ENCODE measurements at places on chromosomes 5 and 9. TPM values are rescaled to one million over a fixed set of nuclear protein-coding genes. Genes with fewer than 3 reads are reported as not detected.

Gene TAF7
- 52.5 TPM for total RNA-seq

GRCh38 chr9:82940376-82940775 lies 122.6 kb downstream of the RASEF start:
- DNase-seq, result no peak

GRCh38 chr5:82023644-82024043 lies 51.8 kb downstream of the ATG10 start:
- no peak for DNase-seq

Gene IL5
- 7.2 TPM for total RNA-seq

Gene MYOT
- total RNA-seq, result not detected

Gene LHX3
- total RNA-seq, result 0.12 TPM

GRCh38 chr5:31244921-31245320 lies 51.4 kb downstream of the CDH6 start:
- no peak for DNase-seq

DNA sequence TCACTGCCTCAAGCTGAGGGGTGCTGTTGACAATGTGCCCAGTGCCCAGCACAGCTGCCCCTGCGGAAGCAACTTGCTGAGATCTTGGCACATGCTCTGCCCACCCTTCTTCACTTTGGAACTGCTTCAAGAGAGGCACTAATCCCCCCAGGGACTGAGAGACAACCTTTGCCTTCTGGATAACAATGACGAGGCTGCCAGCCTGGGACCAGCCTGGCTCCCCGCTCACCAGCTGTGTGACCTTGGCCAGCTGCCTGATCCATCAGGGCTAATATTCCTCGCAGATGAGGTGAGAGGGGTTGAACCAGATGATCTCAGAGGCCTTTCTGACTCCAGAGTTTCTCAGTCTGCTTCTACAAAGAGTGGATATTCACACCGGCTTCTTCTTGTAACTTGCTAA lies 81.0 kb downstream of the SHB start:
- no peak for DNase-seq

GRCh38 chr9:101586651-101587050 lies 8.1 kb downstream of the PPP3R2 start:
- DNase-seq, result no peak

DNA sequence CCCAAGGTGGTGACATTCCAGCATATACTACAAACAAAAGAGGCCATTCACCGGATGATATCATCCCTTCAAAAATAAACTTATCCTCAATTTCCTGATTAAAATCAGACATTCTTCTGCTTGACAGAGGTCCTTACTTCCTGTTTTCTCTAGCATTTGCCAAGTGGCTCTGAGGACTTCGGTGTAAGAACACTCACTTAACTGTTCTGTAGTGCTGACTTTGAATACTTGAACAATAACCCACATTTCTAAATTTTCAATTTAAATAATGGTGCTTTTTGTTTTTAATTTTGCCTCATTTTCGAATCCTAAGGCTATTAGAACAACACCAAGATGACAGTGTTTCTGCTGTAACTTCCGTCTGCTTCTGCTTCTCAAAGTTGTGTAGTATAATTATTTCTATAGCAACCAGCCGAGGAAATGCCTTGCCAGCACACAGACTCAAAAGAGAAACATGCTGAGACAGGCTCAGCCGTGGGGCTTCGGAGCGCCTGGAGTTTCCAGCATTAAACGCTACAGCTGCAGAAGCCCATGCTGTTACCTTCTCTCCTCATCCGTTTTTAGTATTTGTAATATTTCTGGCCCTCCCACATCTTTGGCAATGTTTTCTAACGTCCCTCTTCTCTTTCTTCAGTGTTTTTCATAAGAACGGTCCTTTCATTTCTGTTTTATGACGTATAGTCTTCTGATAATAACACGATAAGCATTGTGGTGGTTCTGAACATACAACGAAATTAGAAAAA lies 19.5 kb upstream of the ANXA1 start:
- DNase-seq, result peak; percentile 75

DNA sequence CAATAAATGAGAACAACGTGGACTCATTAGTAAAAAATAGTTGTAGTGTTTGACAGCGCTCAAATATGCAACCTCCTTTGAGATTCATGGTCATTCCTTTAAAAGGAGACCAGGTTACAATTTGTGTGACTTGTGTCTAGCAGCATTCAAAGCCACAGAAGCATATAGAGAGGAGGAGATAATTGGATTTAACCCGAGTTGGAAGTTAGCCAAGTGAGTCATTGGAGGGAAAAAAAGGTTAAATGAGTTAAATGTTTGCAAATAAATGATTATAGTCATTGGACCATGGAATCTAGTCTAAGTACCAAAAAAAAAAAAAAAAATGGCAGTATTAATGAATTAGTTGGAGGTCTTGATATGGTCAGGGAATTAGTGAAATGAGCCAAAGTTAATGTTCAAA lies 90.9 kb downstream of the ITGA1 start:
- no peak for DNase-seq

GRCh38 chr5:69217151-69217511 lies 17.6 kb upstream of the CDK7 start:
- DNase-seq, result no peak

Gene HTR4
- not detected for total RNA-seq

DNA sequence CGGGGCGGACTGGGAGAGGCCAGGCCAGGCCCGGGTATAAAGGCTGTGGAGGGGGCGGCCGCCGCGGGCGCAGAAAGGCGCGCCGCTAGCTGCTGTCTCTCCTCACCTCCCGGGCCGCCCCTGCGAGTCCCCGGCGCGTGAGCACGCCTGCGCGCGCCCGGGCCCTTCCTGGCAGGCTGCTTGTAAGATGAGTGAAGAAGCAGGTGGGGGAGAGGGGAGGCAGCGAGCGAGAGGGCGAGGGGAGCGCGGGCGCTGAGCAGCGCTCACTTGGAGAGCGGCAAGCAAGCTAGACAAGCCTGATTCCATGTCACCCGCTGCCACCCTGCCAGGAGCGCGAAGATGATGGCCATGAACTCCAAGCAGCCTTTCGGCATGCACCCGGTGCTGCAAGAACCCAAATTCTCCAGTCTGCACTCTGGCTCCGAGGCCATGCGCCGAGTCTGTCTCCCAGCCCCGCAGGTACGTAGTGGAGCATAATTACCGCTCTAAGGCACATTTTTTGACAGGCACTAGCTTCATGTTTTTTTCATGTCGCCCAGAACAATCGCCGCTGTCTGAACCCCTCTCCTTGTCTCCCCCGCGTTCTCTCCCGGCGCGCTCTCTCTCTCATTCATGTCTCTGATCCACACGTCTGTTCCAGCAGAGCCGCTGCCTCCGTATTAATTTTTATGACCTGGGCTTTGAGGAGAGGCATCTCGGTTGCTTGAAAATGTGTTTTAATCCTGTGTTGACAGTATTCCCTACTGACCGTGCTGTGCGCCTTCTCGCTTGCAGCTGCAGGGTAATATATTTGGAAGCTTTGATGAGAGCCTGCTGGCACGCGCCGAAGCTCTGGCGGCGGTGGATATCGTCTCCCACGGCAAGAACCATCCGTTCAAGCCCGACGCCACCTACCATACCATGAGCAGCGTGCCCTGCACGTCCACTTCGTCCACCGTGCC lies at the start of gene POU4F3:
TSS of gene POU4F3 (plus strand) at position 66 of the 941 bp plus-strand sequence. CDS start at position 340, 274 bp downstream.
- DNase-seq, result no peak

Gene SMIM33
- not detected for total RNA-seq

DNA sequence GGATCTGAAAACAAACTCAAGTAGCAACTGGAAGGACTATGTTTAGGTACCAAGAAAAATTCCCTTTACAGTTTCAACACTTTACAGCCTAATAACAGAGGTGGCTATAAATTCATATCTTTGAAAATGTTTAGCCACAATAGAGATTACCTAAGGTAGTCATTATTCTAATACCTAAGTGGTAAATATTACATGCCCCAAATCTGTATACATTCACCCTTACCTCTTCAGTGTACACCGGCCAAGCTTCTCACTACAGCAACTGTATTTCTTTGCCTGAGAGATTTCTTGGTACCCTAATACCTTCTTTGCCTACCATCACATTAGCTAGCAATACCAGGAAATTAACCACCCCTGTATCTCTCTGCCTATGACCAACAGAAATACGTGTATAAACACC lies 154.0 kb downstream of the RFX3 start:
- DNase-seq, result no peak

DNA sequence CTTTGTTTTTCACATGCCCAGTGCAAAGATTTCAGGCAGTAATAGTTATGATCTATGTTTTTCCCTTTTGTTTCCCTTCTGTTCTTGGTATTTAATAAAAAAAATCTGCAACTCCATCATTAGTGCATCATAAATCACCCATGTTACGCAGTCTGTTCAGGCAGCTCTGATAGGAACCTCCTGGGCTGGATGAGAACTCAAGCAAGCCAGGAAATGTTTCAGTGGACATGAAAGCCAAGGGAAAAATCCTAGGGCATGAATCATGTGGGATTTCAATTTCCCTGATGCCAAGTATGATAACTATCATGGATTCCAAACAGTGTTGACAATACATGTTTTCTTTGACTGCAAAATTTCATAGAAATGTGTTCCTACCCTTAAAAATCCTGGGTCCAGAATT lies 119.7 kb upstream of the TARS1 start:
- no peak for DNase-seq

DNA sequence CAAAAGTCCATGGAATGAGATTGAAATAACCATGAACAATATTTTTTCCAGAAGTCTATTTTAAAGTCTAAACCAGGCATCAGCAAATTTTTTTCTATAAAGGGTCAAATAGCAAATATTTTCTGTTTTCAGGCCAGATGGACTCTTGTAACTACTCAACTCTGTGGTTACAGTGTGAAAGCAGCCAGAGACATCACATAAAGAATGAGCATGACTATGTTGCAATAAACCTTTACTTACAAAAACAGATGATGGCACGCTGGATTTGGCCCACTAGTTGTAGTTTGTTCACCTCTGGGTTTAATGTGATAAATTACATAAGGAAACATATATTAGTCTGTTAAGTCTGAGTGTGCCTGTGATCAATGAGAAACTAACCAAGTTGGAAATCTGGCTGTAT lies 319.2 kb downstream of the TRPM3 start:
- no peak for DNase-seq

Gene OR1J2
- total RNA-seq, result not detected

DNA sequence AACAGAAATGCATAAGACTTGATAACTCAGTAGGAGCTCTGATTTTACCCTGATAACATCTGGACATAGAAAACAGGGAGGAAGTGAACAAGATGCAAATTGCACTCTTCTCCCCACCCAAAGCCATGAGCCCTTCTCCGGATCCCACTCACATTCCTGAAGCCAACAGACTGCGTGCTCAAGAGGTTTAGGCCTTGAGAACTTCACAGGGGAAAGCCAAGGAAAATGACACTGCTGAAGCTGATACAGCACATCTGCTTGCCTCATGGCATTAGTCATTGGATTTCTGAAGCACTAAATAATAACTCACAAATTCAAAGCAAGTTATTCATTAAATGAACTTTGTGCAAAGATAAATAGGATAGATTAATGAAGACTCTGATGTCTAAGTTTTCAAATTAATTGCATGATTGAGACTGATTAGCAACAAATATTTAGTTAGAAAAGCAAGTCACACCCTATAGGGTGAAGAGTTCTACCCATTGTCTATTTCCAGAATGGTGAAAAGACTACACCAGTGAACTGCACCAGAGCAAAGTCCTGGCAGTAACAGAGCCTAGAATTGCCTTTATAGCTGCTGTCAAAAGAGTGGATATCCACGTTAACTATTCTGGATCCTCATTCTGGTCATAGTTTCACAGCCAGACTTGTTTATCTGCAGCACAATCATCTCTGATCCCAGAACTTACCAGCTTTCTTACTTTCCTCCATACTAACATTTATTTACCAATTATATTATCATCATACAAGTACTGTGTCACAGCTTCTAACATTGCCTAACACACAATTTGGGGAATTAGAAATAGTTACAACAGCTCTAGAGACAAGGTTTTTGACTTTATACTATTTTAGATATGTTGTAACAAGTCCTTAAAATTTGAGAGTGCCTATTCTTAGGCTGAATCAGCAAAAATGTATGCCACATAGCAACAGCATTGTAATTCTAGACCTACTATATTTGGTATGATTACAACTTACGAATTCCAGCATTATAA lies 432.1 kb upstream of the RGMB start:
- no peak for DNase-seq

Gene PTGDS
- 4.4 TPM for total RNA-seq

GRCh38 chr5:54727874-54728587 lies 210.5 kb downstream of the SNX18 start:
- DNase-seq, result no peak

DNA sequence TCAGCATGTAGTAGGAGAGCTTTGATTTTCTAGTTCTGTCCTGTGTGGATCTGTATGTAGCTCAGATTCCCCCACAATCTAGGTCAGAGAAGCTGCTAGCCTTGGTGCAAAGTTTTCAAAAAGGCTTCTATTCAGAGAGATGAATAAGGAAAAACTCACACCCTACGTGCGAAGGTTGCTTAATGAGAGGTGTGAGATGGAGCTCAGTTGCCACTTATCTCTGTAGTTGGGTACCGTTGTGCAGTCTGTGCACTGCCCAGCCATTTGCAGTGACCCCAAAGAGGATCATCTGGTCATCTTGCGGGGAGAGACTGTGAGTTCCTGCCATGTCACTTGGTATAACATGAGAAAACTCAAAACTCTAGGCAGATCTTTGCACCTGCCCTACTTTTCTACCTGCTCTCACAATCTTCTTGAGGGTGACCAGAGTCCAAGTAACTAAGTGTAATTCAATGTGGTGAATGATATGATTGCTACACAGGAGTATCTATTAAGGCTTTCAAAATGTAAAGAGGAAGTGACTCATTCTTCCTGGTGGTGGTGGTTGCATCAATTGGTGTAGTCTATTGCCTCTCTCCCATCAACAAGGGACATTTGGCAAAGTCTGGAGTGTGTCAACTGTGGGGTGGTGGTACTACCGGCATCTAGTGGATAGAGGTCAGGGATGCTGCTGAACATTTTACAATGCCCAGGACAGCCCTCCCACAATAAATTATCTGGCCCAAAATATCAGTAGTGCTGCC lies 65.2 kb downstream of the TMC1 start:
- DNase-seq, result peak; percentile 67

DNA sequence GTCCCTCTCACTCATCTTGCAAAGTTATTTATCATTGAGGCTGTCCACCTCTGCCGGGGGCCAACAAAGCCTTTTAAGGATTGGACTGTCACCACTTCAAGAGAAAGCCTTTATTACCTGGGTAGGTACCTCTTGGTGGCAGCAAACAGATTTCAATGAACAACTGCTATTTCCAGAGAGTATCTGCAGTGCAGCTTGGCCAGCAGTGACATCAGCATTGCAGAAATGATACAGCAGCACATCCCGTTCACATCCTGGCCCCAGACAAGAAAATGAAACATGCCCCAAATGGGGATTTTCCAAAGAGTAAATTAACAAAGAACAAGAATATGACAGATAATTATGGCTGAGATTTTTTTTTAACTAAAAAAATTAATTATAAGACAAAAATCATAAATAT lies 2.3 kb upstream of the SPATA6L start:
- no peak for DNase-seq

Gene IFNA2
- total RNA-seq, result not detected
